T-helper 17 cell (primary cell): ENCODE measurements at places on chromosomes 3 and 15.

DNA sequence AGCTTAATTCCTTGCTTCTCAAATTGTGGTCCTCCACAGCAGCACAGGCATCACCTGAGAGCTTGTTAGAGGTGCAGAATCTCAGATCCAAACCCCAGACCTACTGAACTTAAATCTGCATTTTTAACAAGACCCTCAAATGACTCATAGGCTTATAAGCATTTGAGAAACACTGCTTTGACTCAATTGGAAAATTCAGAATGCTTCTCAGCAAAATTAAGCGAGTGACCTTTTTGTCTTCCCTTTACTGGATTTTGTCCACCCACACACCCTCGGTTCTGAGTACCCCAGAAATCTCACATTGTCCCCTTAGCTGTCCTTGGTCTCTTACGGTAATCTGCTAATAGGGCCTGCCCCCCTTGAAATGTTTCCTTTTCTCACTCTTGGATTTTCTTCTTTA lies 17.9 kb downstream of the CD80 start:
- no peak overlapping the region for H3K4me3 ChIP-seq
- no peaks in the 10 kb centered on the region for H3K27me3 ChIP-seq
- no peak for DNase-seq
- H3K4me1 ChIP-seq: no peaks in the 10 kb centered on the region
- peak overlapping the region; percentile 24 for H3K27ac ChIP-seq
- H3K36me3 ChIP-seq: no peaks in the 10 kb centered on the region

DNA sequence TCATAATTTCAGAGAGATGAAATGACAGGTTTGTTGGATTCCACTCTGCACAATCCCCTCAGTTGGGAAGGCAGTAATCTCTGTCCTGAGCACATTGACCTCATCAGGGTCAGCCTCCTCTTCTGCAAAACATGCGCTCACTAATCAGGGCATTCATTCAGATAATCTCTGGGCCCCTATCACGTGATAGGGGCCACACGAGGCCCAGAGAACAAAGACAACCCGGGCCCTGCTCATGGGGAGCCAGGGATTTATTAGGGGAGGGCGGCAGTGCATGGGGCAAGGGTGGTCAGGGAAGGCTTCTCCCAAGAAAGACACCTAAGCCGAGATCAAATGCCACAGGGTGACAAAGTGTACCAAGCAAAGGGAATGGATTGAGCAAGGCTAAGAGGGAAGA lies 1.1 kb downstream of the TCTA start:
- no peaks in the 10 kb centered on the region for H3K27me3 ChIP-seq
- no peak for DNase-seq
- H3K4me3 ChIP-seq: peak overlapping the region; percentile 91
- H3K27ac ChIP-seq: peak overlapping the region; percentile 99

DNA sequence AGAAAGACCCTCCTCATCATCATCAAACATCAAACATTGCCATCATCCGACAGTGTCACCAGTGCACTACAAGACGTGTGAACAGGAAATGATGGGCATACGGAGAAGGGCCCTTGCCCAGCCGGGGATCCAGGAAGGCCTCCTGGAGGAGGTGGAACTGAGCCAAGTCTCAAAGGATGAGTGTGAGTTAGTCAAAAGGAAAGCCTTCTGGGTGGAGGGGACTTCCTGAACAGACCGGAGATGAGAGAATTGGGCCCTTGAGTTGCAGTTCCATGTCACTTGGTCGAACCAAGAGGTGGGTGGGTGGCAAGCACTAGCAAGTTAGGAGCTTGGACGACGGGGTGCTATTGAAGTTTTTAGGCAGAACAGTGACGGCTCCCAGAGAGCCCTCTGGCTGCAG lies 8.5 kb downstream of the SEMA4B start:
- H3K4me3 ChIP-seq: peak overlapping the region; percentile 65
- no peaks in the 10 kb centered on the region for H3K27me3 ChIP-seq
- peaks cover 6% of the 10 kb centered on the region for H3K36me3 ChIP-seq
- peaks cover 33% of the 10 kb centered on the region for H3K4me1 ChIP-seq

DNA sequence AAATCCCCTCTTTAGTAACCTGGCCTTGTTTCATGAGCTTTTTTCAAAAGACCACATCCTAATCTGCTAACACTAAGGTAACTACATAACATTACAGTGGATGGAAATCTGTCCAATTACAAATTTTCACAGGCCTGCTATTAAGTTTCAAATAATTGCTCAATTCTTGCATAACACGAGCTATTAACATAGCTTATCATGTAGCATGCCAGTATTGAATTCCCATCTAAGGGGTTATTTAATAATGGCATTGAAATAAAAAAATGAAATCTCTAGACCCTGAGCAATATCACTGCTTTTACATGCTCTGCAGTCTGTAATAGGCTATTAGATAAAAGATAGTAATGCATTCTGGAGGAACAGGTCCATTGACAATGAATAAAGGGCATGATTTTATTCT lies 748.3 kb upstream of the NECTIN3 start:
- H3K4me3 ChIP-seq: no peak overlapping the region
- DNase-seq: no peak
- H3K4me1 ChIP-seq: no peaks in the 10 kb centered on the region
- no peaks in the 10 kb centered on the region for H3K36me3 ChIP-seq
- peaks cover 11% of the 10 kb centered on the region for H3K27me3 ChIP-seq
- no peak overlapping the region for H3K27ac ChIP-seq

DNA sequence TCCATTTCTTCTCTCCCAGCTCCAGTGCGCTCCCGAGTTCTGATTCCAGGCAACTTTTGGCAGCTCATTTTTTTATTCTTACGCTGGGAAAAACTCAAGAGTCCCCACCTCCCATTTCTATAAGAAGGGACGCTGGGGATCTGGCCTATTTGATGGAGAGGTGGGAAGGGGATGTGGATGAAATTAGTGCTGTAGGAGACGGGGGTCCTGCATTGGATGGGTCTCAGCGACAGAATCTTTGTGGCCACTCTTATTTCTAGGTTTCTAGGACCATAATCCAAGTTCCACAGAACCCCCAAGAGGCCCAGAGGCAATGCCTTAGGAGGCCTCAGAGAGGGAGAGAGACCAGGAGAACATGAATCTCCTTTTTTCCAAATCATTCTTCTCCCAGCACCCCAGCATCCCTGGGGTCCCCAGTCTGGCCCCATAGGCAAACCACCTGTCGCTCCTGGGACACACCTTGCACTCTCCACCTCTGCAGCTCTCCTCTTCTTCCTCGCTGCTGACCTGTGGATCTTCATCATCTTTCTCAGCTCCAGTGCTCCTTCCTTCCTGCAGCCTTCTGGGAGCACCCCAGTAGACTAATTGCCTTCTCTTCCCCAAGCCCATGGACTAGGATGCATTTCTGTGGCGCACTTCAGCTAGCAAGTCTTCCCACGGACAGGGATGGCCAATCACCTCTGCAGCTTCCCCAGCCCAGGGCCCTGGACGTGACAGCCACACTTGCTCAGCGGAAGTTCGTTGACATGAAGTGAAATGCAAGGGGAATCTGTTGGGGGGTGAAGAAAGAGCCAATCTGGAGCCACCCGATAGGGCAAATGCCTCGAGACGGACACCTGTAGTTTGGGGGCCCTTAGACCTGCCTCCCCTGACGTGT lies 100.1 kb upstream of the ALDH1A3 start:
- H3K27ac ChIP-seq: no peak overlapping the region
- no peak for DNase-seq
- peaks cover 3% of the 10 kb centered on the region for H3K4me1 ChIP-seq
- H3K27me3 ChIP-seq: peaks cover 36% of the 10 kb centered on the region

DNA sequence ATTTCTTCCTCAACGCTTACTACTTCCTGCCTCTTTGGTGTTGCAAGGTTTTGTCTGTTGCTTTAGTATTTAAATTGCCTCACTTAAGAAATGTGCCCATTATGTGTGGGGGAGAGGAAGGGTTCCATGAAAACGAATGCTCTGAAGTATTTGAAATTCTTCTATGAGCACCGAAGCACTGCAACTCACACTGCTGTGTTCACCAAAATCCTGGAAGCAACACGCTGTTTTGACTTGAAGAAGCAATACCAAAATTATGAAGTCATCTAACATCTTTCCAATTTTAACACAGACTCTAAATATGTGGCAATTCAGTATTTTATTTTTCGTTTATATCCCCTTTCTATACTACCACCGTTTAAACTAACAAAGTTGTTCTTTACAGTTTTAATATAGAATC lies 101.5 kb downstream of the RBMS3 start:
- DNase-seq: no peak
- no peaks in the 10 kb centered on the region for H3K27me3 ChIP-seq
- H3K27ac ChIP-seq: no peak overlapping the region
- no peak overlapping the region for H3K4me3 ChIP-seq
- H3K36me3 ChIP-seq: no peaks in the 10 kb centered on the region

DNA sequence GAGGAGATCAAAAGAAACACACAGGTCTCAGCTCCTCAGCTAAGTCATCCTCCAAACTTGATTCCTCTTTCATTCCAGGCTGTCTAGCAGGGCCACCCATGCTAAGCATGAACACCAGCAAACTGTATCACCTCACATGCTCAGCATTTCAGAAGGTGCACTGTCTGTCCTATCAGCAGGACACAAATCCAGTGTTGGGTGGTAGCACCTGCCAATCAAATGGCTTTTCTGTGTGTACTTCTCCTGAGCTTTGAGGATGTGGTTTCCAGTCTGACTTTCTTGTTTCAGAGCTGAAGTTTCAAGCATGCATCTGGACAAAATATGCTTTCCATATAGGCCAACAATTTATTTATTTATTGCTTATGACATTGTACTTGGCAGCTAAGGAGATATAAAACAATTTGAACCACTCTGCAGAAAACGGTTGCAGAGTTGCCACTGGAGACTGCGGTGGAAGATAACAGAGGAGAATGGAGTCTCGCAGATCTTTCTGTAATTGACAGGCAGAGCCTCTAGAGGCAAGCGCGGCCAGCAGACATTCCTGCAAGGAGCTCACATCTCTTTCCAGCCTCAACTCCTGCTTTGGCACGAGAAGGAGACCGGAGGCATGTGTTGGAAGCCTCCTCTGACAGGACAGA lies 167.1 kb upstream of the WNT5A start:
- no peaks in the 10 kb centered on the region for H3K36me3 ChIP-seq
- H3K4me1 ChIP-seq: no peaks in the 10 kb centered on the region
- no peak for DNase-seq

GRCh38 chr3:121482660-121483059 lies 63.1 kb downstream of the POLQ start:
- no peak for DNase-seq
- H3K36me3 ChIP-seq: no peaks in the 10 kb centered on the region
- no peaks in the 10 kb centered on the region for H3K27me3 ChIP-seq
- H3K27ac ChIP-seq: peak overlapping the region; percentile 21
- peaks cover 5% of the 10 kb centered on the region for H3K4me1 ChIP-seq

GRCh38 chr3:182954553-182955235 lies 25.6 kb downstream of the DCUN1D1 start:
- H3K36me3 ChIP-seq: peaks cover 11% of the 10 kb centered on the region
- H3K4me3 ChIP-seq: no peak overlapping the region
- no peaks in the 10 kb centered on the region for H3K27me3 ChIP-seq
- DNase-seq: no peak
- H3K4me1 ChIP-seq: peaks cover 12% of the 10 kb centered on the region

GRCh38 chr15:37978231-37978630 lies 43.8 kb downstream of the TMCO5A start:
- no peak for DNase-seq
- H3K4me3 ChIP-seq: no peak overlapping the region
- no peak overlapping the region for H3K27ac ChIP-seq
- peaks cover 19% of the 10 kb centered on the region for H3K27me3 ChIP-seq

DNA sequence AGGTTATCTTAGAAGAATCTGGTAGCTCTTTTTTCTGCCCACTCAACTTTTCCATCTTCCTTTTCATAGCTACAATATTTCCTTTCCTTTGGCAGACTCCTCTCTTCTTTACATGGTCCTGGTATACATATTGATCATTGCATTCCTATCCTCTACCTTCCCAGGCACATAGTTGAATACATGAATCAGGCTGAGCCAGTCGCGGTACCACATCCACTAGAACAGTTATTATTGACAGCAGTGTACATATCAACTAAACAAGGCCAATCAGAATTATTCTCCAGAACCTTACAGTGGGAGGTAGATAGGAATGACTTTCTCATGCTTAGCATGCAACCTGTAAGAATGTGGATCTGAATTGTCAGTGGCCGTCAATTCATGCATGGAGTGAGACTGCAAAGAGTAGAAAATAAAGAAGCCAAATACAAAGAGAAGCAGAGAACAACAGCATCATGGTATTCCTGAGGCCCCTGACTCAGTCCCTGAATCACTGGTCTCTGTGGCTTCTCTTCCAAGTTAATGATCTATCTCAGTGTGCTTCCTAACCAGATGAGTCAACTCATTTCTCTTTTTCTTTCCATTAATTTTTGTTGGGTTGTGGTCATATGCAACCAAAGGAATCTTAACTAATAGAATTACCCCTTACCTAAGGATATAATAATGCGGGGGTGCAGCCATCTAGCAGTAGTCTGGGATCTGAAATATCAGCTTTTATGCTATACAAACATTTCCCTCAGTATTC lies 60.9 kb upstream of the DCBLD2 start:
- H3K4me3 ChIP-seq: no peak overlapping the region
- no peaks in the 10 kb centered on the region for H3K4me1 ChIP-seq
- H3K27ac ChIP-seq: no peak overlapping the region
- peaks cover 15% of the 10 kb centered on the region for H3K27me3 ChIP-seq
- DNase-seq: no peak
